WTC11 (cell line): ENCODE measurements at places on chromosomes 11 and 22. TPM values are rescaled to one million over a fixed set of nuclear protein-coding genes. Genes with fewer than 3 reads are reported as not detected.

DNA sequence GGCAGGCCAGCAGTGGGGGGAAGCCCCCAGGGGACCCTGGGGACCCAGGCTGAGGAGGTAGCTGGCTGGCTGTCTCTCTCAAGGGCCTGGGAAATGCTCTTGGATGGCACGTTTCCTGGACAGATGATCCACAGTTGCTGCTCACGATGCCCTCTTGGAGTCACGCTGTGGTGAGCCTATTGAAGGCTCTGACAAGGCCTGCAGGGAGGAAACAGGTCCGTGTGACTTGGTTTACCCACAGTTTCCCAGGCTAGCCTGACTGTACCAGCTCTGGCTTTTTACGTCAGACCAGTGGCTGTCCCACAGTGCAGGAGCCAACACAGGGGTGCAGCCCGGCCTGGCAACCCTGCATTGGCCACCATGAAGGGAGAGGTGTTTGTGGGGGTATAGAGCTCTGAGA lies 29.2 kb upstream of the PPARA start:
- H3K27ac ChIP-seq: no peak overlapping the region
- no peak overlapping the region for H3K4me3 ChIP-seq
- no peaks in the 10 kb centered on the region for H3K36me3 ChIP-seq
- DNase-seq: no peak

DNA sequence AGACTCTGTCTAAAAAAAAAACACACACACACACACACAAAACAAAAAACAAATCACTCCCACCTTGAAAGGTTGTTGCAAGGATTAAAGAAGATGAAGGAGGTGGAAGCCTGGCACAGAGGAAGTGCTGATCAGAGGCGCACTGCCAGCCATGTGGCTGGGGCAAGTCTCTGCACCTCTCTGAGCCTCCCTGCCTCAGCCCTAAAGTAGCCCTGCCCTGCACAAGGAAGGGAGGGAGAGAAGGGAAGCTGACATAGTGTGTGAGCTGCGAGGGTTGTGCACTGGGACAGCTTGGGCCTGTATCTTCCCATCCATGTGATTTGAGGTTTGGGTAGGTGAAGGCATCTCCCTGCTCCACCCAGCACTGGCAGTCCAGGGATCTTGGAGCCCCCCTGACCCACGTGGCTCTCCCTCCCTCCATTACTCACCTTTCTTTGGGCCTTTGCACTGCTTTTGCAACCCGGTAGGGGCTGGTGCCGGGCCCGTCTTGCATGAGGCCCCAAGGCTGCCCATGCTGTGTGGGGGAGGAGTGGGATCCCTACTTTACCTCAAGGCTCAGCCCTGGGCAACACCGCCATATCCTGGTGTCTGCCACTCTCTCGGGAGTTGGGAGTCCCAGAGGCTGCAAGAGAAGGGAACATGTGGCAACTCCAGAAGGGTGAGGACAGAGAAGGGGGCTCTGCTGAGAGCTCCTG lies 30.5 kb downstream of the IFT27 start:
- no peaks in the 10 kb centered on the region for H3K4me1 ChIP-seq
- H3K4me3 ChIP-seq: no peak overlapping the region

GRCh38 chr11:17386331-17387084 lies 2.0 kb downstream of the KCNJ11 start:
- H3K27me3 ChIP-seq: peaks cover 19% of the 10 kb centered on the region
- H3K36me3 ChIP-seq: peaks cover 10% of the 10 kb centered on the region; the same call in 1 of the 2 replicates
- no peak overlapping the region for H3K27ac ChIP-seq
- no peak overlapping the region for H3K4me3 ChIP-seq
- peaks cover 6% of the 10 kb centered on the region for H3K4me1 ChIP-seq
- peak; percentile 67 for DNase-seq

DNA sequence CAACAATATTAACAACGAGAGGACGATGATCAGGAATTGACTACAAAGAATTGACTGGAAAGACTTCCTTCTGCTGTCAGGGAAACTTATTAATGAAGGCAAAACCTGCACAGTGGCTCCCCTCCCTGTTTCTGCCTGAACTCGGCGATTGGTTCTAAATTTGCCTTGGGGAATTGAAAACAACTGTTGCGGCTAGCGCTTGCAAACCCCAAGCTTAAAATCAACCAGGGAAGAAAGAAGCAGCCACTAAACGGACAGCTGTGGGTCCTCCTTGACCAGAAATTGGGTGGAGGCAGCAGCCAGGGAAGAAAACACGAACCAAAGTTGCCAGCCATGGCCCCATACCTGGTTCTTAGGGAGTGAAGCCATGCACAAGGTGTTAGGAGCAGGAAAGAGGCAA lies 383.5 kb upstream of the CADM1 start:
- peaks cover 7% of the 10 kb centered on the region for H3K27me3 ChIP-seq
- no peak overlapping the region for H3K4me3 ChIP-seq
- no peak overlapping the region for H3K27ac ChIP-seq
- no peak for DNase-seq
- H3K4me1 ChIP-seq: peaks cover 17% of the 10 kb centered on the region
- no peaks in the 10 kb centered on the region for H3K36me3 ChIP-seq

DNA sequence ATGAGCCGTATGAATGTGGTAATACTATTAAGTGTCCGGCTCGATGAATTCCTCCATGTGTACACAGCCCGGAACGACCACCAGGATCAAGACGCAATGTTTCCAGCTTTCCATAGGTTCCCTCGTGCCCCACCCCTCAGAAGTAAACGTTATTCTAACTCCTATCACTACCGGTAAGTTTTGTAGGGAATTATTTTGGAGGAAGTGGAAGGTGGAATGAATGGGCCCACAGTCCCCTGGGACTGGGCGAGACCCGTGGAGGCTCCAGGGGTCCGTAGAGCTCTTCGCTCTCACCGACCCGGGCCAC lies 720 bp upstream of the FAR1 start:
- peak overlapping the region; percentile 82 for H3K4me3 ChIP-seq
- no peaks in the 10 kb centered on the region for H3K27me3 ChIP-seq
- H3K36me3 ChIP-seq: no peaks in the 10 kb centered on the region
- peak overlapping the region; percentile 77; the same call in 1 of the 2 replicates for H3K27ac ChIP-seq

DNA sequence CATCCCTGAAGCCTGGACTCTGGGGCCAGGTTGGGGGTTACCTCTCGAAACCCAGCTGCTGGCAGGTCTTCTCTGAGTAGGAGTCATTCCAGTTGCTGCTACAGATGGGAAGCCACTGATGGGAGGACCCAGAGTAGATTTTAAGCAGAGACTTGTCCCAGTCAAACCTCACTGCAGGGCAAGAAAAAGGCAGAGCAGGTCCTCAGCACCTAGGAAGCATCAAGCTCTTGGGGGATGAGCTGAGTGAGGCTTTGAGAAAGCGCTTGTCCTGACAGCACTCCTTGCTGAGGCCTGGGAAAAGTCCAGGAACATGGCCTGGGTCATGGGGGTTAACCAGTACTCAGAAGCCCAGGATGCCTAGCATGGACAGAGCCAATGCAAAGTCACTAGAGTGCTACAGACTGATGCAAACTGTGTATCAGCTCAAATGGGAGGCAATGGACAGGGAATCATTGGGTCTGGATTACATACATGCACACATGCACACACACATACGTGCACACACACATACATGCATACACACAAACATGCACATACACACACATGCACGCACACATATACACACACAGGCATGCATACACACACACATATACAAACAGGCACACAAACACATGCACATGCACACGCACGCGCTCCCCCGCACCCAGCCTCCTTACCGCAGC lies 15.3 kb downstream of the TMPRSS13 start:
- no peaks in the 10 kb centered on the region; the same call in 1 of the 2 replicates for H3K27me3 ChIP-seq
- DNase-seq: no peak
- no peak overlapping the region for H3K4me3 ChIP-seq

DNA sequence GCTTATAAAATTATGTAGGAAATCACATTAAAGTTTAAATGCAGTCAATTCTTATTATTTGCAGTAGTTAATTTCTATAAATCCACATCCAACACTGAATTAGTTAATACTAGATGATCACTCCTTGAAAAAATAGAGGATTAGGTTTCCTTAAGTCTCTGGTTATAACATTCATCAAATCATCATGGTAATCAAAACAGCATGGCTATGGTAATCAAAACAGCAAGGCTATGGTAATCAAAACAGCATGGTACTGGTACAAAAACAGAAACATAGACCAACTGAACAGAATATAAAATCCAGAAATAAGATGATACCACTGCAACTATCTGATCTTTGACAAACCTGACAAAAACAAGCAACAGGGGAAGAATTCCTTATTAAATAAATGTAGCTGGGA lies 814.6 kb upstream of the CCDC179 start:
- no peak for DNase-seq
- H3K4me3 ChIP-seq: no peak overlapping the region
- no peaks in the 10 kb centered on the region for H3K4me1 ChIP-seq

DNA sequence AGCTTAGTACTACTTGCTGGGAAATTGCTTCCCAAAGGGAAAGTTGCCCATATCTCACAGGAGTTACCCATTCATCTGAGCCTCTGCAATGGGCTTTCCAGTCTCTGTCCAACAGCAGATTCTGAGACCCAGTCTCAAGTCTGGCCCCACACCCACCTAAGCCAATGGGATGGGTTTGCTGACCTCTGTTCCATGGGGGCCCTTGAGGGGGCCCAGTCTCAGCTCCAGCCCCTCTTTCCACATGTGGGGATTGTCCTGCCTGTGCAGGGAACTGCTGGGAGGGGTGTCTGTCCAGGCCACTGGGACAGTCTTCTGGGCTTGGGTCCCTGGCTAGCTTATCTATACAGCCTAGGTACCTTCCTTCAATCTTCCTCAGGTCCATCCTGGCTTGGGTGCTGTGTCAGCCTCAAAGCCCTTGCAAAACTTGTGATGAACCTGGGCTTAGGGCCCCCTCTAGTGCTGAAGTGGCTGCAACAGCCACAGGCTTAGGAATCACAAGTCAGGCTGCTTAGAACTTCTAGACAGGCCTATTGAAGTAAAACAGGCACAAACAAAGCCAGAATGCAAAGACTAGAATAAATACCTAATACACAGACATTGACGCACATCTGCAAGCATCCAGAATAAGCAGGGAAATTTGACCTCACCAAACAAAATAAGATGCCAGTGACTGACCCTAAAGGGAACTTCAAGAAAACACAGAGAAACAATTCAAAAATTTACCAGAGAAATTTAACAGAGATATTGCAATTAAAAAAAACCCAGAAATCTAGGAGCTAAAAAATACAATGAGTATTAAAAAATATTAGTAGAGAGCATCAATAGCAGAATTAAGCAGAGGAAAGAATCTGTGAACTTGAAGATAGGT lies 11.7 kb upstream of the PATL1 start:
- no peaks in the 10 kb centered on the region for H3K4me1 ChIP-seq
- H3K36me3 ChIP-seq: no peaks in the 10 kb centered on the region
- H3K27ac ChIP-seq: no peak overlapping the region
- peaks cover 3% of the 10 kb centered on the region; the same call in 1 of the 2 replicates for H3K27me3 ChIP-seq
- H3K4me3 ChIP-seq: no peak overlapping the region
- DNase-seq: peak; percentile 77

TMEM45B gene
- total RNA-seq: 0.25 to 0.59 TPM (median 0.37 TPM) in 3 replicates

GVQW3 gene
- total RNA-seq: 7.0 to 8.1 TPM (median 7.7 TPM) in 3 replicates

DDI1 gene
- total RNA-seq: not detected in 3 replicates

MYBPC3 gene
- total RNA-seq: 0.07 TPM in 2 of 3 replicates, not detected in the other

CAPN1 gene
- total RNA-seq: 204 to 257 TPM (median 218 TPM) in 3 replicates
